D721Med (cell line): ENCODE measurements at places on chromosomes 4 and X.

GRCh38 chr4:106340774-106341173 is 24.4 kb downstream of the AIMP1 start:
- no peak for DNase-seq

- no peak for DNase-seq
These were observed 34.2 kb upstream of the PDGFC start for GRCh38 chr4:157005831-157006230.

- peak; percentile 19 for DNase-seq
These were observed 763.8 kb upstream of the AADAT start for GRCh38 chr4:170853422-170854021.

DNA sequence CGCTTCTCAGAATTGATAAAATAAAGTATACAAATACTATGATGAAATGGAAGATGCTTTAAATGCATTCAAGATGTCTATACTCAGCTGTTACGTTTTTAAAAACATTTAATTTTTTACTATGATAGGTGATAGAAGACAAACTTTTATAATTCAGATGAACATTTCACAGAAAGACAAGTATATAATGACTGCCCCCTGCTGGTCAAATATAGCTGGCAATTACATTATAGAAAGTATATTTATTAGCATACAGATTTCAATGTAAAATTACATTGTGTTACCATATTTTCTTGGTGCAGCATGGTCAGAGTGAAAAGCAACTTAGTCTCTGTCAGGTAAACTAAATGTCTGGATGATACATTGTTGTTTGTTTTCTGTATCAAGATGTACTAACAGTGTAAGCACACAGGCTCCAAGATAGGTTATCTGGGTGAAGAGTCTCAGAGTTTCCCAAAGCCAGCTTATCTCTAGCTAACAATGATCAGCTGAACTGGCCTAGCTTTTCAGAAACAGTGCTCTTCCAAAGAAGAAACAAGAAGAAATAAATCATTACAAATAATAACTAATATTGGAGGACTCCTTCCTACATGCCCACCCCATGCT is 54.1 kb downstream of the SRPX start:
- no peak for DNase-seq

DNA sequence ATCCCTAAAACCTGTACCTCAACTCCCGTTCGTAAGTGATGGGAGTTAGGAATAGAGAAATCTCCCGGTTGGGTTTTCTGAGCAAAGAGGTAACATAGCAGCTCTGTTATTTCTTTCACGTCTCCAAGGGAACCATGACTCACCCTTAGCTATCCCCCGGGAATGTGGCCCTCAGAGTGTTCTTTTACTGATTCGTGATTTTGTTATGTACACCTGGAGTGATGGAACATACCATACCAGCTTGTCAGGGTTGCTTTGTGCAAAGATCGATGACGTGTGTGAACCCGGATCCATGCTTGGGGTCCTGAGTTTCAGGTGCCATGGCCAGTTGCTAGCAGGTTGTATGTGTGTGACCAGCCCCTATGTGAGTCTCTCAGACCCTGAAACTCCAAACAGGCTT is 52.6 kb downstream of the HPRT1 start:
- no peak for DNase-seq

GRCh38 chr4:124694946-124695598 is 17.5 kb downstream of the ANKRD50 start:
- no peak for DNase-seq

DNA sequence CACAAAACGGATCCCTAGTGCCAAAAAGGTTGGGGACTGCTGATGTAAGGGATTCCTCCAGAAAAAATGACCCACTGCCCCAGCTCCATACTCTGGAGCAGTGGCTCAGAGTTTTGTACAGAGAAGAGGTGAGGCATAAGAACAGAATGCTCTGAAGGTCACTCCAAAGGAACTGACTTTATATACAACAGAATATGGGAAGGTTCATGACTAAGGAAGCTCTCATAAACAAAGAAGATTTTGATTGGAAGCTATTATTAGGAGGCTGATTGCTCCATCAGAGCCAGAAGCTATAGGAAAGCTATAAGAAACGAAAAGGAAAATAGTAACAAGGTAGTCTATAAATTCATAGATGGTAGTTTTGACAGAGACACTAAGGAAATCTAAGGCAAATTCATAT is 203.1 kb downstream of the SLC7A11 start:
- DNase-seq: no peak

DNA sequence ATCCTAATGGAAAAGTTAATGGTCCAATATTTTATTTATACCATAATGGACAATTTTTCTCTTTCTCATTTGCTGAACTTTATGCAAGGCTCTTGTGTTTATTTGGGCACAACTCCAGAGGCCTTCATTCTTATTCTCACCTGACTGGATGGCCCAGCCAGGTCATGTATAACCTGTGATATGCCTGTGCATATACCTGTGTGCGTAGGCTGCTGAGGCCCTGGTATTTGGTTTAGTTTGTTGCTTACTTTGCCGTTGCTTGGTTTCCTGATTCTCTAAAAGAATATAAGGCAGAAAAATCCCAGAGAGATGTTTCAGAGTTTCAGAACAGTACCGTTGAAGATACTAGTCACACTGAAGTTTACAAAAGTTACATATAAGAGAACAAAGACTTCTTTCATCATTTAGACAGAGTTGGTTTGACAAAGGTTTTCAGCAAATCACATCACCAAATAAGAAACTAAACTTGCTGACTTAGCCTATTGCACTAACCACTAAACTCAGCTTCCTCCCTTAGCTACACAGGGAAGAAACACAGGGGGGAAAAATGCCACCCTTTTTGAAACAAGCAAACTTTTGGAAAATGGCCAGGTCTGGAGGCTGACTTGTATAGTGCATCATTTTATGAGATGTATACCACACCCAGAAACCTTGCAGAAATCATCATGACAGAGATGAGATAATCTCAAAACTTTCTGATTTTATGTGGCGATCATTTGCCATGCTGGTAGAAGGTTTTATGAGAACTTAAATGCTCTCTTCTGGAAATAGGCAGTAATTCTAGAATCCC is 248.5 kb downstream of the GRIA3 start:
- DNase-seq: no peak

- DNase-seq: no peak
These were observed 23.4 kb downstream of the CCNI start for GRCh38 chr4:77052352-77052751.

GRCh38 chrX:1167466-1167865 is 45.0 kb downstream of the CRLF2 start:
- DNase-seq: no peak

DNA sequence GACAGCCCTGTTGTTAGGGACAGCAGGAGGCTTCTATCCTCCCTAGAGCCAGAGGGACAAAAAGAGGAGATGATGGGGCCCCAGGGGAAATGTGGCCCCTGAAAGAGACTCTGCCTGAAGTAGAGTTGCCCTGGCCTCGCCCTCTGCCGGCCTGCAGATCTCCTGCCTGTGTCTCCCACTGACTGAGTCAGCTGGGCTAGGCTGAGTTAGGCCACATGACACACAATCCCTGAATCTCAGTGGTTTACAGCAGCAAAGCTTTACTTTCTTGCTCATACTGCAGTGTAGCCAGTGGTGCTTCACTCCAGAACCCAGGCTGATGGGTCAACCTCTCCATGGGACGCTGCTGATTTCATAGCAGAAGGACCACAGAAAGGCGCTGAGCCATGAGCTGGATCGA is 23.5 kb downstream of the DRD5 start:
- DNase-seq: no peak

GRCh38 chr4:7830747-7831146 is 108.9 kb downstream of the AFAP1 start:
- no peak for DNase-seq

DNA sequence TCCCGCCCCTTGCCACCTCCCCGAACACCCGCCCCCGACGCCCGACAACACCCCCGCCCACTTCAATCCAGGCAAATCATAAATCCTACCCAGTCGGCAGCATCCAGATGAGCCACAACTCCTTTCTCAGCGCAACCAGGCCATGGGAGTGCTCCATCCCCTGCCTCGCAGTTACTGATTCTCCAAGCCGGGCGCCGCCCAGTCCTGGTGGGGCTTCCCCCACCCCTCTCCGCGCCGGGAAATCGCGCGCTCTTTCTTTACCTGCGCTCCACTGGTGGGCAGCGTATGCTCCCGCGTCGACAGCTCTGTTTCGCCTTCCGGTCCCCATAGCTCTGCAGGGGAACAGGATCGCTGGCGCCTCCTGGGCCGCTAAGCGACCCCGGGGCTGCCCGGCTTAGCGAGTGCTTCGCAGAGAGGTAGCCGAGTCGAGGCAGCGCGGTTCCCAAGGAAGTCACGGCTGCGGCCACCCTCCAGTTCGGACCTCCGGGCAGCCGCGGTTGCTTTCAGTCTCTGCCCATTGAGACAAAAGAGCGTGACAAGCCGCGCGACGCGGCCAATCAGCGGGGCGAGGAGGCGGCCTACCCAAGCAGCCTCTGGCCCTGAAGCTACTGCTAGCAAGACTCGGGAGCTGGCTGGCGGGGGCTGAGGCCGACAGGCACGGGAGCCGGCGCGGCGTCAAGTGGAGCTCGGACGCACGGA is 43.7 kb upstream of the TMSB15B start:
- no peak for DNase-seq

GRCh38 chrX:120755066-120755846 is 120.4 kb downstream of the CT47B1 start:
- DNase-seq: no peak

GRCh38 chr4:56806666-56807065 is 14.8 kb downstream of the SPINK2 start:
- DNase-seq: no peak

- no peak for DNase-seq
These were observed 73.3 kb downstream of the RGS12 start for GRCh38 chr4:3365871-3366842.

DNA sequence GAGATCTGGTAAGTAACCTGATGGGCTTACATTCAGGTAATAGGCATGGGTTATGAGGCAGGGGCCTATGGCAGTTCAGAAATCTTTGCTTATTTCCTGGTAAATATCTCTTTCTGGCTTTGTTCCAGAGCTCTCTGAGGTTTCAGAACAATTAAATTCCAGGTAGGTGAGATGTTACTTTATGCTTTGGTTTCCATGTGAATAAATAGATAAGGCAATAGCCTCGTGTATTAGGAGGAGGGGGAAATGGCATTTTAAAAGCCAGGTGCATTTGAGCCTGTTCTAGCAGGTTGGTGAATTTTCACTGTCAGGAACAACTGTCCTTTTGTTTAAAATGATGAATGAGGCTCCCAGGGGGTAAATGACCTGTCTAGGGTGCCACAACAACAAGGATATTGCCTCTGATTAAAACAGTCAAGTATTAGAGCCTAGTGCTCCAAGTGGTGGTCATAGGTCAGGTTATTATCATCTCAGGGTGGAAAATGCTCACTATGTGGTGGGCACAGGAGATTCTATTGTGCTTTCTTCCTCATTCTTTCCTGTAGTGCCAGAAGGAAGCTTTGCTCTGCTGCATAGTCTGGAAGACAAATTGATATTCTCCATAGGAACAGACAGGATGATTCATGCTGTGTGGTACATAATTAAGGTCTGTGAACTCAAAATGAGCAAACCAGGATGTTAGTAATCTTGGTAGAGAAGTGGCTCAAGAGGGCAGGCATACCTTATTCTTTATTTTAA is 296.2 kb downstream of the INPP4B start:
- no peak for DNase-seq

DNA sequence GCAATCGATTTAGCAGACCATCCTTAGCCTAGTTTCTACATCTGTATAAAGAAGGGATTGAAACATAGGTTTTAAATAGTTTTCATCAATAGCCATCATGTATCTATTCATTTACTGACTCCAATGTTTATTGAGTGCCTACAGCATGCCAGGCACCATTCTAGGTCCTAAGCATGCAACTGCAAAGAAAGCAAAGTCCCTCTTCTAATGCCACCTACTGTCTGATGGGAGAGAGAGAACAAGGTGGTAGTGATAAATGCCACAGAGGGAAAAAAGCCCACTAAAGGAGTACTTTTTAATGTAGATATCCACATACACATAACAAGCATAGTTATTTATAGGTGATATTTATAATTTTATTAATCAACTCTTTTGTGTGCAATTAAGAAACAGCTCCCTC is 67.6 kb upstream of the PPARGC1A start:
- DNase-seq: no peak

DNA sequence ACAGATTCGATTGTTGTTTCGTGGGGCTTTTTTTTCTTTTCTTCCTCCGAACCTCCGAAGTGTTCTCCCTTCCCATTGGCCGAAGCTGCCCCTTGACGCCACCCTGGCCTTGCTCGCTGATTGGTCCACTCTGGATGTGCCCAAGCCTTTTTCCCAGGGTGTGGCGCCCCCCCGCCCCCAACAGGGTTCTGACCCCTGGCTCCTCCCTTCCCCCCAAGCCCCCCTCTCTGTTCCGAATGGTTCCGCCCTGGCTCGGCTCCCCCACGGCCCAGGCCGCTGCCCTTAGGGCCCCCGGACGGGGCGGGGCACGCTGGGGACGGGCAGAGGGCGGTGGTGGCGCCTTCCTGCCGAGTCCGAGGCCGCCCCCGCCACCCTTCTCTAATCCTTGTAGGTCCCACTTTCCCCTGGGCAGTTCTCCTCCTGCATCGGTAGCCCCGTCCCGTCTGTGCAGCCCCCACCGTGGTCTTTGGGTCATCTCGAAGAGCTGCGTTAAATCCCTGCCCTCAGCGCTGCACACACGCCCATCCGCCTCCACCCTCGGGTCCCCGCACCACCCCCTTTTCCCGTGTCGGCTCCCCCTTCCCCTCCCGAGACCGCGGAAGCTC is 25.5 kb downstream of the UTP14A start:
- DNase-seq: peak; percentile 45

- no peak for DNase-seq
These were observed 1181.1 kb upstream of the PCDH7 start for GRCh38 chr4:29538889-29539646.
